ENCODE measurements at places on chromosomes 3 and 15.
A peak's percentile ranks its signal among the peaks of the same experiment; 100 is the strongest.

DNA sequence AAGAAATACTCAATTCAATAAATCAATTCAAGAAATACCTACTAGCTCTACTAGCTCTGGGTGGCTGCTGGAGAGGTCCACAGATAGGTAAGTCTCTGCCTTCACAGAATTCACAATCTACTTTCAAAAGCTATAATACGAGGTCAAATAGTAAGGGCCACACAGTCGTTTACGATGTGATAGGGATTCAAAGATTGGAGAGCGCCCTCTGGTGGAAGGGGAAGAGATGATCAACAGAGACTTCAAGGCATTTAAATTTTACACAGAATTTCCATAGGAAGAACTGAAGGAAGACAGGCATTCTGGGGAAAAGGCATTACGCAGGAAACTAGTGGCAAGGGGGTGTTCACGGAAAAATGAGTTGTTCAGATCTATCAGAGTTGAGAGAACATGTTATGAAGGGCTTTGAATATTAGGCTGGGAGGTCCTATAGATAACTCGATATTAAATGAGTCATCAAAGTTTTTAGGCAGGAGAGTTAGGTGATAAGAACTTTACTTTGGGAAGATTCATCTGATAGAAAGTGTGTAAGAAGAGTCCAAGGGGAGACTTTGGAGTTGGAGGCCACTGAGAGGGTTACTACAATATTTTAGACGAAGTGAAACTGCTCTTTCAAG is 128.8 kb downstream of the FRMD5 start:
- no peaks in the 10 kb centered on the region for H3K27me3 ChIP-seq
- H3K4me1 ChIP-seq: no peaks in the 10 kb centered on the region
- H3K27ac ChIP-seq: no peak overlapping the region
- H3K4me3 ChIP-seq: no peak overlapping the region
- peak; percentile 58 for DNase-seq

DNA sequence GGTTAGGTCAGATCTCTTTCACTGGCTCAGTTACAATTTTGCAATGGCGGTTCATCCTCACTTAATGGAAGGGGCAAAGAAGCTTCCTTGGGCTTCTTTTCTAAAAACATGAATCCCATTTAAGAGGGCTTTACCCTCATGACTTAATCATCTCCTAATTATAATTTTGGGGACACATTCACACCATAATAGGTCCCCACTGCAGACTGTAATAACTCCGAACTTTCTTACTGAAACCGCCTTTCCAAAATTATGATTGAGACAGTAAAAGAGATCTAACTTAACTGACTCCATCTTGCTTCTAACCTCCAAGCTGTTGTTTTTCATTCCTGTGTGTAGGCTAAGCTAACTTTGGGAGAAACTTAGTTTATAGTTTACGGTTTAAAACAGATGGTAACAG is 33.3 kb upstream of the C15orf39 start:
- H3K4me1 ChIP-seq: no peaks in the 10 kb centered on the region
- no peak overlapping the region for H3K4me3 ChIP-seq
- H3K36me3 ChIP-seq: no peaks in the 10 kb centered on the region
- no peak for DNase-seq
- H3K27ac ChIP-seq: no peak overlapping the region
- peaks cover 18% of the 10 kb centered on the region for H3K27me3 ChIP-seq

DNA sequence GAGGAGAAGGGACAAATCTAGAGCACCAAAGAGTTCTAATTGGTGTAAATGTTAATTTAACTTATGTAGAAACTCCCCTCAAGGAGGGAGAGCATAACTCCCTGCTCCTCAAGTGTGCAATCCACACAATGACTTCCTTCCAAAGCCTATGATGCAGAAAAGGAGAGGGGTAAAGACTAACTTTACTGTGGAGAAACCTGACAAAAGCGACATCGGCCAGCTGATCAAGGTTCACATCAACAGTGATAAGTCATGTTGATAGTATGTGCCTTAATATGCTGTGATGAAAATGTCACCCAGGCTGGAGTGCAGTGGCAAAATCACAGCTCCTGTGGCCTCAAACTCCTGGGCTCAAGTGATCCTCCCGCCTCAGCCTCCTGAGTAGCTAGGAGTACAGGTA is 76.5 kb downstream of the TFDP2 start:
- no peak overlapping the region for H3K4me3 ChIP-seq
- H3K27ac ChIP-seq: no peak overlapping the region
- no peaks in the 10 kb centered on the region for H3K4me1 ChIP-seq
- H3K27me3 ChIP-seq: peaks cover 3% of the 10 kb centered on the region
- no peaks in the 10 kb centered on the region for H3K36me3 ChIP-seq

GRCh38 chr3:24470277-24470676 is 24.4 kb downstream of the THRB start:
- no peaks in the 10 kb centered on the region for H3K4me1 ChIP-seq
- DNase-seq: no peak
- H3K36me3 ChIP-seq: no peaks in the 10 kb centered on the region
- H3K27me3 ChIP-seq: peaks cover 4% of the 10 kb centered on the region
- no peak overlapping the region for H3K4me3 ChIP-seq
- no peak overlapping the region for H3K27ac ChIP-seq

DNA sequence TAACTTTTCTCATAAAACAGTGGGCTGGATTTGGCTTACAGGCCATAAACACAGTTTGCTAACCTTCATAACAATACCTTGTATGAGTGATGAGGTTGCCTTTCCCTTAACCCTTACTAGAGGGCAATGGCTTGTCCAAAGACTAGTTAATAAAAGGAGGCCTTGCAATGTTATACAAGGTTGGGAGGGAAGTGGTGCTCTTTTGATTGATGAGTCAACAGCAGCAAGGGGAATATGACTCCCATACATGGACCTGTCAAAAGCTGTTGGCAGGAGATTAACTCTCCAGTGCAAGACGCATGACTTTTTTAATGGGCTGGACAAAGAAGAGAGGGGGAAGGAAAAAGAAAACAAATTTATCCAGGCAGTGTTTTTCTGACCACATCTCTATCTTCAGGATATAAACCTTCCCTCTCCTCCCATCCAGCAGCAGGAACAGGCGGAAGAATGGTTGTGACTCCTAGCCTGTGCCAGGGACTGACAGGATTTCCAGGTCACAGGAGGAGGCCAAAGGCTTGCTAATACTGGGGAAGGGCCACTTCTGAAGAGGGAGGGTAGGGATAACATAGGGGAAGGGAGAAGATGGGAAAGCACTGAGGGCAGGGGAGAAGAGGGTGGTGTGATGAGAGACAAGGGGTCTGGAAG is 35.2 kb upstream of the ARL14 start:
- no peak overlapping the region for H3K4me3 ChIP-seq
- peaks cover 25% of the 10 kb centered on the region for H3K4me1 ChIP-seq
- H3K36me3 ChIP-seq: no peaks in the 10 kb centered on the region
- H3K27ac ChIP-seq: peak overlapping the region; percentile 62
- peaks cover 4% of the 10 kb centered on the region for H3K27me3 ChIP-seq
- DNase-seq: no peak

DNA sequence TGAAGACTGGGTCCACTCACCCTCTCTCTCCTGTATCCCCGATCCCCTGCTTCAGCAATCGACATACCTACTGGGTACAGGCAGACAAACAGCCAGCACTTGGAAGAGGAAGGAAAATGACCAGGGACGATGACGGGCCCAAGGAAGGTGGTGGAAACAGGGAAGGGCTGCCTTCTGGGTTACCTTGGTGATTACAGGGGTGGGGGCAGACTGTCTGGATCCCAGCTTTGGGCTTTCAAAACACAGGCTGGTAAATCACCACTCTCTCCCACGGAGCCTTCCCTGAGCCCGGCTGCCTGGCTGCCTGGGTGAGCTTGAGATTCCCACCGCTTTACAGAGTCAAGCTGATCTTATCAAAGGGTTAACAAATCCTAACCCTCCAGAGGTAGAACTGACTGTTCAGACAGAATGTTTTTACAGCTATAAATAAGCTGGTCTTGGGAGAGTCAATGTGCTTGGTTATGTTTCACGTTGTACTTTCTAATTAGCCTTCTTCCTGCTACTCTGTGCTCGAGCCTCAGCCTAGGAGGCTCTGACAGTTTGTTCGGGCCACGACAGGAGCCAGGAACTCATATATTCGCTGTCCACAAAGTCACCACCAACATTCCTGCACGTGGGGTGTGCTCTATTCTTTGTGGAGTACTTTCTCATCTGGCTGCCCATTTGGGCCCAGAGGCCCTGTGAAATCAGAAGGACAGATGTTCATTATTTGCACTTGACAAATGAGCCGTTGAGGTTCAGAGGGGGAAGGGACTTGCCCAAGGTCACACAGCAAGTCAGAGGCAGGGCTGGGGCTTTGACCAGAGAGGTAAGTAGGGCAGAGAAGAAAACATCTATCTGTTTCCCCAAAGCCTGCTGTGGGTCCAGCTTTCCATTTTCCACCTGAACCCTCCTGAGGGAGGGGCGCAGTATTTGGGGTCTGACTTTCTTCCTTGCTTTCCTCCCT is 63.5 kb downstream of the FEM1B start:
- no peak overlapping the region for H3K4me3 ChIP-seq
- H3K36me3 ChIP-seq: no peaks in the 10 kb centered on the region
- peaks cover 70% of the 10 kb centered on the region for H3K4me1 ChIP-seq
- H3K27me3 ChIP-seq: peaks cover 14% of the 10 kb centered on the region

- no peak overlapping the region for H3K4me3 ChIP-seq
- H3K36me3 ChIP-seq: no peaks in the 10 kb centered on the region
- H3K4me1 ChIP-seq: peaks cover 17% of the 10 kb centered on the region
- peaks cover 8% of the 10 kb centered on the region for H3K27me3 ChIP-seq
Measured at GRCh38 chr15:85910834-85911233, 116.1 kb upstream of the KLHL25 start.

GRCh38 chr3:10972072-10972782 is 20.3 kb upstream of the SLC6A1 start:
- no peak overlapping the region for H3K27ac ChIP-seq
- H3K27me3 ChIP-seq: peaks cover 38% of the 10 kb centered on the region
- no peak for DNase-seq
- H3K4me3 ChIP-seq: no peak overlapping the region
- H3K36me3 ChIP-seq: no peaks in the 10 kb centered on the region
- H3K4me1 ChIP-seq: peaks cover 14% of the 10 kb centered on the region

GRCh38 chr3:41137686-41138111 is 61.6 kb upstream of the CTNNB1 start:
- no peak for DNase-seq
- no peak overlapping the region for H3K4me3 ChIP-seq
- peaks cover 15% of the 10 kb centered on the region for H3K27me3 ChIP-seq
- H3K36me3 ChIP-seq: no peaks in the 10 kb centered on the region
- peaks cover 5% of the 10 kb centered on the region for H3K4me1 ChIP-seq

DNA sequence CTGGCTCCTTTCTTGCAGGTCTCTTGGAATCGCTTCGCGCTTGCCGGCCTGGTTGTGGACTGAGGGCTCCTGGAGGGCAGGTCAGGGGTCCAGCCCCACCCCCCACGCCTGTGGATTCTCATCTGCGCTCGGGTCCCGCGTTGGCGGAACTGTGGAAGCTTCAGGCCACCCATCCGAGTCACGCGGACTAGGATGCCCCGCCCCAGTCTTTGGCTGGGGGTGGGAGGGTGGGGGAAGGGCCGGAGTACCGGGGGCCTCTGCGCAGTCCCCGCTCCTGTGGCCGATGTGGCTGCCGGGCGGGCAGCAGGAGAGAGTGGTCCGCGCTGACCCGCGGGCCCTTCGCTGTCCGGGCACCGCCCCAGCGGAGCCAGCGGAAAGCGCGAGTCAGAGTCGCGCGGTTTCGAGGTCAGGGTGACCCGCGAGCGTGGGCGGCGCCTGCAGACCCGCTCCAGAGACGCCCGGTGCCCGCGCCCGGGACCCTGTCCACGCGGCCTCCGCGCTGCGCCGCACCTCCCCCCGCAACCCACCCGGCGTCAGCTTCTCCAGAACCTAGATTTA is 114.2 kb downstream of the KLF13 start:
- peaks cover 24% of the 10 kb centered on the region for H3K27me3 ChIP-seq
- peak overlapping the region; percentile 67 for H3K4me3 ChIP-seq
- peaks cover 5% of the 10 kb centered on the region for H3K4me1 ChIP-seq
- no peaks in the 10 kb centered on the region for H3K36me3 ChIP-seq

DNA sequence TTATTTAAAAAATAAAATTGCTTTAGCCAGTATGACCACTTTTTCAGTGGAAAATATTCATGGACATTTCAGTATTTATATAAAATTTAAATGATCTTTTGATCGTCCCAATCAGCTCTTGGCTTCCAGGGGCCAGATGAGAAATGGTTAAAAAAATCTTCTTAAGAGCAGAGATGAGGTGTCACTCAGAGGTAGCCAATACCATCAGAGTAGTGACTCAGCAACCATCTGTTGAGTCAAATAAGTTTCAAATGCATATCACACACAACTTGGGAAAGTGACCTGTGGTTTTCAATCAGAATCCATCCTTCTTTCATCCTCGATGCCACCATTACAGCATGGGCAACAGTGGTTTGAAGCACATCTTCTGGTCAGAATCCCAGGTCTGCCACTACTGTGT is 958.8 kb upstream of the NR2F2 start:
- H3K36me3 ChIP-seq: peaks cover 10% of the 10 kb centered on the region
- H3K4me1 ChIP-seq: peaks cover 52% of the 10 kb centered on the region
- H3K27ac ChIP-seq: no peak overlapping the region
- H3K27me3 ChIP-seq: no peaks in the 10 kb centered on the region
- no peak for DNase-seq

DNA sequence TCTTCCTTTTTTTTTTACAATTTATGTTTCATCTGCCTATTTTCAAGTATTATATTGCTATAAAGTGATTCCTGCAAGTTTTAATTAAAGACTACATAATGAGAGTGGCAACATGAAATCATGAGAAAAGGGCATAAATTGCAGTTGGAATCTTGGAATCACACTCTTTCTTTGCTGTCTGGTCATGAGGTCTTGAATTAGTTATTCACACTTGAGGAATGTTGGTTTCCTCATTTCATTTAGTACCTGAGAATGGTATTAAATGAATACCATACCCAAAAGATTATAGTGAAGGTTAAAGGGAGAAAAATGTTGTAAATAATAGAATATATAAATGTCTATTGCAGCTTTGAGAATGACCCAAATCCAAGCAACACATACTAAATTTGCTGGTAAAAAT is 25.8 kb upstream of the CNTN3 start:
- H3K27ac ChIP-seq: no peak overlapping the region
- H3K36me3 ChIP-seq: no peaks in the 10 kb centered on the region
- peaks cover 16% of the 10 kb centered on the region for H3K4me1 ChIP-seq
- H3K4me3 ChIP-seq: no peak overlapping the region
- peaks cover 5% of the 10 kb centered on the region for H3K27me3 ChIP-seq

DNA sequence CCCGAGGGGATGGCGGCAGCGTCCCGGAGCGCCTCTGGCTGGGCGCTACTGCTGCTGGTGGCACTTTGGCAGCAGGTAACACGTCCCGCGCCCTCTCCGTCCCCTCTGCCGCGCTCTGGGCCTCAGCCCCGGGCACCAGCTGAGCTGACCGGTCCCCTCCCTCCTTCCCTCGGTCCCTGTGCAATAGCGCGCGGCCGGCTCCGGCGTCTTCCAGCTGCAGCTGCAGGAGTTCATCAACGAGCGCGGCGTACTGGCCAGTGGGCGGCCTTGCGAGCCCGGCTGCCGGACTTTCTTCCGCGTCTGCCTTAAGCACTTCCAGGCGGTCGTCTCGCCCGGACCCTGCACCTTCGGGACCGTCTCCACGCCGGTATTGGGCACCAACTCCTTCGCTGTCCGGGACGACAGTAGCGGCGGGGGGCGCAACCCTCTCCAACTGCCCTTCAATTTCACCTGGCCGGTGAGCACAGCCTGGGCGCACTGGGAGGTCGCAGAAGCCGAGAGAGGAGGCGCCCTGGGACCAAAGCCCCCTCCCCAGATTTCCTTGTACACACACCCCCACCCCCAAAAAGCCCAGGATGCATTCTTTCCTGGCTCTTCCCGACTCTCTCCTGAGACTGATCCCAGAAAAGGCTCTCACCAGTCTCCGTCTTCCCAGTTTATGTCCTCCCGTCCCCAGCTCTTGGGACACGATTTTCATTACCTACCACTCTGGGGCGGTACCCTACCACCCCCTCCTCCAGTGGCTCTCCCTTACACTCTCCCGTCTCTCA is 705 bp downstream of the DLL4 start:
- peak; percentile 79 for DNase-seq
- H3K27me3 ChIP-seq: peaks cover 93% of the 10 kb centered on the region
- H3K27ac ChIP-seq: no peak overlapping the region

Measured in nephron progenitor cell (in vitro differentiated cells).